Liver (tissue), 10 donors: ENCODE measurements at places on chromosomes 12 and 14. TPM values are rescaled to one million over a fixed set of nuclear protein-coding genes. Genes with fewer than 3 reads are reported as not detected.
A peak's percentile ranks its signal among the peaks of the same experiment; 100 is the strongest.

DNA sequence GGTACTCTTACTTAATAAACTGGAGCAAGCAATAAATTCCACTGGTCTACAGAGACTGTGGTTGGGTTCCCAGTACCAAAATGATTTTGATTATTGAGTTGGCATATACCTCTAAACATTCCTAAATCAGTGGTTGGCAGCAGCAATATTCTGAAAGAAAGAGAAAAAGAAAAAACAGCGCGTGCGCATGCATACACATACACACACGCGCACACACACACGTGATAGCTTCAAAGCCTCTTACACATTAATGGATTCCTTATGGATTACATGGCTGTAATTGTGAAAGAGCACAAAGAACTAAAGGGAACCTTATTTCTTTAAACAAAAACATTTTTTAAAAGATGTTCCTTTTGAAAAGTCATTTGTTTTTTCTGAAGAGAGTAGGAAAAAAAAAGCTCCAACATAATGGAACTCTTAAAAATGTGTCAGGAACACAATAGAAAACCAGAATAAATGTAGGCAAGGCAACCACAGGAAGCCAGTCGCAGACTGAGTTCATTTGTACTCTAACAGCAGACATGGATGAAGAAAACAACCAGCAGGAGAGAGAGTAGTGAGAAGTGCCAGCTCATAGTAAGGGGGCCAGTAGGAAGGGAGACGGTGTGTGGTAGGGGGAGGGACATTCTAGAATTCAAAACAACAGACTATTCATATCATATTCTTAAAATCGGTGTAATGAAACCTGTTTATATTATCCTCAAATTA, 80.0 kb downstream of the DRAM1 start:
- H3K4me3 ChIP-seq: no peak overlapping the region
- DNase-seq: no peak
- no peak overlapping the region for H3K27ac ChIP-seq
- no peaks in the 10 kb centered on the region for H3K4me1 ChIP-seq

GRCh38 chr14:68669603-68670358, 123.1 kb downstream of the ZFP36L1 start:
- H3K4me1 ChIP-seq: peaks cover 7% of the 10 kb centered on the region
- H3K4me3 ChIP-seq: no peak overlapping the region
- no peaks in the 10 kb centered on the region for H3K27me3 ChIP-seq
- peak overlapping the region; percentile 21 for H3K27ac ChIP-seq

GRCh38 chr14:91279354-91279753, 34.9 kb upstream of the GPR68 start:
- H3K27me3 ChIP-seq: no peaks in the 10 kb centered on the region
- H3K36me3 ChIP-seq: peaks cover 2% of the 10 kb centered on the region
- no peak overlapping the region for H3K27ac ChIP-seq
- H3K4me3 ChIP-seq: no peak overlapping the region
- H3K4me1 ChIP-seq: peaks cover 3% of the 10 kb centered on the region

DNA sequence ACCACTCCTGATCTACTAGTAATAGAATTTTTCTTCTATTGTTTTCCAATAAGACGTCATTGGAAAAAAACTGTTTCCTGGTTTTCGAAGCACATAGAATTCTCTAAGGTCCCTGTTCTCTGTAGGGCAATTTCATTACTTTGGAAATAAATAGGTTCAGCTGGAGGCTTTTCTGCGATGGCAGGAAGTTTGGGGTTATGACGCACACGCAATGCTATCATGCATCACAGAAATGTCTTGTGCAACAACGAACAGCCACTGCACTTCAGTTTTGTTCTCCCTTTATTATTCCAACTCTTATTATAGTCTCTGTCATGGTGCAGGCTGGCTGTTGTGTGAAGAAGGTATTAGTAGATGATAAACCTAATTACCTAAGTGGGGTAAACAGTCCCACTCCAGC, 59.0 kb downstream of the KCNK10 start:
- no peak overlapping the region for H3K4me3 ChIP-seq
- H3K4me1 ChIP-seq: no peaks in the 10 kb centered on the region
- H3K27ac ChIP-seq: no peak overlapping the region
- H3K36me3 ChIP-seq: no peaks in the 10 kb centered on the region
- no peaks in the 10 kb centered on the region for H3K27me3 ChIP-seq

DNA sequence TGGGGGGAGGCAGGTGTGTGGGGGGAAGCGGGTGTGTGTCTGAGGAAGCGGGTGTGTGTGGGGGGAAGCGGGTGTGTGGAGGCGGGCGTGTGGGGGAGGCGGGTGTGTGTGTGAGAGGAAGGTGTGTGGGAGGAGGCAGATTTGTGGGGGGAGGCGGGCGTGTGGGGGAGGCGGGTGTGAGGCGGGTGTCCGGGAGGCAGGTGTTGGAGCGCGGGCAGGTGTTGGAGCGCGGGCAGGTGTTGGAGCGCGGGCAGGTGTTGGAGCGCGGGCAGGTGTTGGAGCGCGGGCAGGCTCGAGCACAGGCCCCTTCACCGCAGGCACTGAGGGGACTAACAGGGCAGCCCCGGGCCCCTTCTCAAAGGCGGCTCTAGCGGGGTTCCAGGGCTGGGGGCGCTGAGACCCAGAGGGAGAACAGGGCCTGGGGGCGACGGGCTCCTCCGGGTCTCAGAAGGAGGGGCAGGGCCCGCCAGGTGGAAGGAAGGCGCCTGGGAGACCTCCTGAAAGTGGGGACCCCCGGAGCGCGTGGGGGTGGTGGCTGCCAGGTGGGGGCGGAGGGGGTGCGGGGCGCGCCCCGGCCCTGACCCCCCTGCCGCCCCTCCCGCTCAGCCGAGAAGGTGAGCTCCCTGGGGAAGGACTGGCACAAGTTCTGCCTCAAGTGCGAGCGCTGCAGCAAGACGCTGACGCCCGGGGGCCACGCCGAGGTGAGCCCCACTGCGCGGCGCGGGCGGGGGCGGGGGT, 3.2 kb downstream of the CRIP2 start:
- peak overlapping the region; percentile 88 for H3K27ac ChIP-seq
- H3K4me1 ChIP-seq: peaks cover 64% of the 10 kb centered on the region
- no peak for DNase-seq
- H3K4me3 ChIP-seq: no peak overlapping the region
- no peaks in the 10 kb centered on the region for H3K36me3 ChIP-seq

DNA sequence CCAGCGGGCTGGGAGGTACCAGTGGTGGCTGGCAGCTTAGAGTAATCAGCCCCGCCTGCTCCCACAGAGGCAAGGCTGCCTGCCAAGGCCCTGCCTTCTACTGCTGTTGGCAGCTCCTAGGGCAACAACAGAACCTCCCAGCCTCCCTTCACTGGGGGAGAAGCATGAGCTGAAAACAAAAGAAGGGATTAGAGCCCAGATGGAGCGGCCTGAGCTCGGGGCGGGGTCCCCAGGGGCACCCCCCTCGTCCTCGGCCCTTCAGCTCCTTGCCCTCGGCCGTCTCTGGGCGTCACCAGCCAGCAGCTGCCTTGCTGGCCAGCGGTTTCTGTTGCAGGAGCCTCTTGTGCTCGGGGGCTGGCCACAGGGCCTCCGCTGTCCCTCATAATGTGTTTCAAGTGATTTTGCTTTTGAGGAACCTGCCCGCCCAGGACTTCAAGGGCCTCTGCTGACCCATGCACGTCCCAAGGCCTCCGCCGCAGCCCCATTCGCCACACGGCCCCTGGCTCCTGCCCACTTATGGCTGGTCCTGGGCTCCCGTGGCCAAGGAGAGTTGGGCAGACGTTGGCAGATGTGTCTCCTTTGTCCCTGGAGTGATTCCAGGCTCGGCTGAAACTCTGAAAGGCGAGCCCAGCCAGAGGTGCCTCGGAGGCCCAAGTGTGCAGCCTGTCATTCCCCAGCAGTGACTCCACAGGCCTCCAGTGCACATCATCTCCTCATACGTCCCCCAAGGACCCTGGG, 49.7 kb downstream of the PSMA6 start:
- no peaks in the 10 kb centered on the region for H3K36me3 ChIP-seq
- H3K27ac ChIP-seq: peak overlapping the region; percentile 91
- no peaks in the 10 kb centered on the region for H3K27me3 ChIP-seq
- H3K4me1 ChIP-seq: peaks cover 64% of the 10 kb centered on the region
- DNase-seq: peak; percentile 74

DNA sequence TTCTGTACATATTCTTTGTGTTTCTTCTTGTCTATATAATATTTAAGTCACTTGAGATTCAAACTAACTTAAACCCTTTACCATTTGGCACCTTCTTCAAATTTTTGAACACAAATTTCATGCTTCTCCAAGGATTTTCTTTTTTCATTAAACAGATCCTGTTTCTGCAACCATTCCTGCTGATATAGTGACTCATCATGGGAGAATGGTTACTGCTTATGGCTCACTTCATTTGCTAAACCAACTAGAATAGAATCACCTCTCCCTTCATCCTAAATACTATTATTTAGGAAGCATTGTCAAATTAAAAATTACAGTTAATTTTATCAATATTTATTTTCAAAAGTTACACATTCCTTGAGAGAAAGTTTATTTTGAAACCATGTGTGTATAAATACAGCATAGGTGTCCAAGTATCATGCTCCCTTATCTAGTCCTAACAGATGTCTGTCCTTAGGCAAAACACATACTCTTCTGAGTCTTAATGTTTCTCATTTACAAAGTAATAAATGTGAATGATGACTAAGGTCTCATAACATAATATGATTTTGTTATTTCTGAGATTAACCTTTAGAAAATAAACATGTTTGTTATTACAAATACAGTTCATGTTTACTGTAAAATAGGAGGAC, 40.7 kb downstream of the PLCZ1 start:
- no peaks in the 10 kb centered on the region for H3K27me3 ChIP-seq
- DNase-seq: no peak
- no peak overlapping the region for H3K27ac ChIP-seq
- H3K4me3 ChIP-seq: no peak overlapping the region
- H3K4me1 ChIP-seq: no peaks in the 10 kb centered on the region

Gene CRACR2A
- 4.2 TPM for total RNA-seq

Gene IRF9
- total RNA-seq: 57.8 TPM

DNA sequence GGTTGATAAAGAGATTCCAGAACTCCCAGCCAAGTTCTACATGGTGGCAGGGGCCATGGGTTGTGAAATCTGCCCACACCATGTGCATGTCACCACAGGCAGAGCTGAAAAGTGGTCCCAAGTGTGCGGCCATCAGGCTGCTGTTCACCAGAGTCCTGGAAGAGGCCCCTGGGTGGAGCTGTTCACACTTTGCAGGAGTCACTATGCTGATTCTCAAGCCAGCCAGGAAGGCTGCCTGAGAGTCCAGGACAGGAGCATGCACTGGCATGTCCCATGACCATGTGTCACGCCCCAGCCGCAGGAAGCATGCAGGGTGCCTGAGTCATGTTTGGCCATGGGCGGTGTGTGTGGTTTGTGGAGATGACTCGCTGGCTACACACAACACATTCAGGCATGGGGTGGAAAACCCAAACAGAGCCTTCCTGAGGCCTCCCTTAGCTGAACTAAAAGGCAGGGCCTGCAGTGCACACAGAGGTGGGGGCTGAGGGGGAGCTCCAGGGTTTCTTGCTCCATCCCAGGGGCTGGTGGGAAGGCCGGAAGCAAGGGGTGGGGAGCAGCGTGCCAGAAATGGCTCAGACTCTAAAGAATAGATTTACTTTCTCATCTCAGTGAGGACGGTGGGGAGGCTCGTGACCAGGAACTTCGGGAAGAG, 19.4 kb downstream of the ABCB9 start:
- peak overlapping the region; percentile 7 for H3K27ac ChIP-seq
- H3K36me3 ChIP-seq: no peaks in the 10 kb centered on the region
- H3K27me3 ChIP-seq: no peaks in the 10 kb centered on the region
- H3K4me1 ChIP-seq: no peaks in the 10 kb centered on the region
- DNase-seq: no peak
- no peak overlapping the region for H3K4me3 ChIP-seq

DNA sequence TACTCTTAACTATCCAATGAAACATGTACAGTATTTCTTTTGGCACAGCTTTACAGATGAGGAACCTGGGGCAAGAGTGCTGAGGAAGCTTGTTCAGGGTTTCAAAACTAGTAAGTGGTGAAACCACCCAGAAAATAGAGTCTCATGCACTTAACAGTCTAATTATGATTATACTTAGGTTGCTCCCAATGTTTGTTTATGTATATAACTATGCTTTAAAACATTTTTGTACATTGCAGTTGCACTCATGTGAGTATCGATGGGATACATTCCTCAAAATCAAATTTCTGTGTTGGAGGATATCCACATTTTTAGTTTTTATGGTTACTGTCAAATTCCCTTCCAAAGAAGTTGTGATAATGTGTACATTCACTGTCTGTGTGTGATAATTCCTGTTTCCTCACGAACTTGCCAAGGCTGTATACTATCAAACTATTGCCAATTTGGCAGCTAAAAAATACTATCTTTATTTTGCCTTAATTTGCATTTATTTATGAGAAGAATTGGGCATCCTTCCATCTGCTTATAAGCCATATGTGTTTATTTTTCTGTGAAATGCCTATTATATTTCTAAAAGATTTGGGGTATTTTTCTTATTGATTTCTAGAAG, 143.9 kb upstream of the SSTR1 start:
- no peak overlapping the region for H3K4me3 ChIP-seq
- H3K4me1 ChIP-seq: no peaks in the 10 kb centered on the region
- H3K27me3 ChIP-seq: no peaks in the 10 kb centered on the region
- no peaks in the 10 kb centered on the region for H3K36me3 ChIP-seq
- no peak for DNase-seq

DNA sequence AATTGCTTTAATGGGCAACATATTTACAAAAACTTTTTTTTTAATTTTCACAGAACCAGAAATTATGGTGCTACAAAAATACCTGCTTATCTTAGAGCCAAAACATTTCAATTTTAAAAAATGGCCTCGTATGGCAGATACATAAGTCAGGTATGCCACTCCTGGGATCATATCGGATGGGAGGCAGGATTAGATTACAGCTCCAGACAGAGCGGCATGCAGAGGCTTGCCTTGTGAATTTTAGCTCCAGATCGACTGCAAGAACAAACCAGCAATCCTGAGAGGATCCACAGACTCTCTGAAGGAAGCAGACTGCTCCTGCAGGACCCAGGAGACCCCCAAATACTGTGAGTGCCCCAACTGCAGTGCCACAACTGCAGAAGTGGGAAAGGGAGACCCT, 169.3 kb upstream of the AMIGO2 start:
- H3K27me3 ChIP-seq: no peaks in the 10 kb centered on the region
- no peaks in the 10 kb centered on the region for H3K36me3 ChIP-seq
- no peak overlapping the region for H3K4me3 ChIP-seq
- H3K27ac ChIP-seq: no peak overlapping the region
